ENCODE measurements at places on chromosomes 12 and 14.

DNA sequence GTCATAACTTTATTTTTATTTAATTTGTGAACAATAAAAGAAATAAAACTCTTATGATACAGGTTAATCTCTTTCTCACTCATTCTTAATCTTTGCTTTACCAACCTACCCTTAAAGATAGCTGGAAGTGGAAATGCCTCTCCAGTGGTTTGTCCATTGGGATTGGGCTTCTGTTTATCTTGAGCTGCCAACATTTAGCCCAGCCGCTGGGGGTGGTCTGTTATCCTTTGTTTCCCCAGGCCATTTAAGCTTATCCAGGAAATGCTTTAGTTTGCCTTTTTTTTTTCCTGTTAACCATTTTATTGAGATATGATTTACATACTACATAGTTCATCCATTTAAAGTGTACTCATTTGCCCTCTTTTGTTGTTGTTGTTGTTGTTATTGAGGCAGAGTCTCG, 8.2 kb downstream of the TDG start:
- DNase-seq = no peak

- DNase-seq = no peak
Observed at GRCh38 chr14:74064426-74064825, 19.8 kb downstream of the ALDH6A1 start.

DNA sequence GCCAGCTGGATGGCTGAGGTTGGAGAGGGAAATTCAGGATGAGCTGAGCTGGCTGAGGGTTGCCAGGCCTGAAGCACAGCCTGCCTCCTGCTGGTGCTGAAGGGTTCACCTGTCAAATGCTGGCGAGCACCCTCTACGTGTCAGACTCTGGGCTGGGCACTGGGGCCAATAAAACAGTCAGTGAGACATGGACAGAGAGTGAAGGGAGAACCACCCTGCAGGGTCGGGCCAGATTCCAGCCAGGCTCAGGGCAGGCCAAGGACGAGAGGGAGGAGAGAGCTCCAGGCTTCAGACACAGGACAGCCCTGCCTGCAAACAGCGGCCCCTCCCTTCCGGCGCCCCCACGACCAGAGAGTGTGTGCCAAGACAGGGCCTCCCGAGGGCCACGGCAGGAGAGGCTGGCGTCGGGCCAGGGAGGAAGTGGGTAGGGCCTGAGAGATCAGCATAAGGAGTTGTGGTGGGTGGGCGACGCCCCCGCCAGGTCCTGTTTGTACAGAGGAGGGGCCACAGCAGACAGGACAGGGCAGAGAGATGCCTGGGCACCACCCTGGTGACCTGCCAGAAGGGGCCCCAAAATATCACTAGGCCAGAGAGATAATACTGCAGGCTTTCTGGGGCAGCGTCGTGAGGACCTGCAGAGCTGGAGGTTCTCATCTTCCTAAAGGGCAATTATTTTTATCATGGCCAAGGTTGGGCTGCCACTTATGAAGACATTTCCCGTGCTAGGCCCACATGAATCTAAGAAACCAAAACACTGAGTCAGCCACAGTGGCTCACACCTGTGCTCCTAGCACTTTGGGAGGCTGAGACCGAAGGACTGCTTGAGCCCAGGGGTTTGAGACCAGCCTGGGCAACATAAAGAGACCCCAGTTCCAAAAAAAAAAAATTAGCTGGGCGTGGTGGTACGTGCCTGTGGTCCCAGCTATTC, 73.1 kb upstream of the GPR68 start:
- peak; percentile 47 for DNase-seq

- DNase-seq = no peak
Observed at GRCh38 chr12:102478405-102479098, 1.8 kb downstream of the IGF1 start.

GRCh38 chr12:63888908-63889635, 44.6 kb downstream of the SRGAP1 start:
- DNase-seq = no peak

GRCh38 chr12:68294251-68294650, 37.9 kb downstream of the MDM1 start:
- no peak for DNase-seq

DNA sequence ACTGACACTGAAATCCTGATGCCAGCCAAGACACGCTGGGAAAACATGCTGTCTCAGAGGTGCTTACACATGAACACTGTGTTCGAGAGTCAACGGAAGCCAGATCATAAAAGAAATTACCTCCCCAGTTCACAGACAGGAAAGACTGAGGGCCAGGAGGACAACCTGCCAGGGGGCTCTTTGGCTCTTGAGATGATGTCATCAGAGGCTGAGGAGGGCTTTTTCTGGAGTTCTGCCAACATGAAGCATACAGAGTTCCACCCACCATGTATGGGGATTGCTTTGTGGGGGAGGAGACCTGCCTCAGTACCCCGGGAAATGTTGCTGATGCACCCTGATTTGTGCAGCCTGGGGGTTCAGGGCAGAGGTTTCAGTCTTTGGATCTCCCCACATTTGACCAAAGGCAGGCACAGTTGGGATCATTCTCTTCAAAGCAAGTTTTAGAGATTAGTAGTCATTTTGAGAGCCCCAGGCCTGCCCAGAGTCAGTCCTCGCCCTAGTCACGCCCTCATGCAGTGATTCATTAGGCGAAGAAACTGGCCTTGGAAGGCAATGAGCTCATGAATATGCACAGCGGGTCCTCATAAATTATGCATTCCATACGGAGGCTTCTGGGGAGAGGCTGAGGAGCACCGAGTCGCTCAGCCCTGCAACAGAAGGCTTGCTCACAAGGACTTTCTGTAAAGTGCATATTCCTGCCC, 34.9 kb upstream of the EML1 start:
- no peak for DNase-seq

GRCh38 chr14:102917056-102917385, 5.4 kb upstream of the AMN start:
- no peak for DNase-seq

DNA sequence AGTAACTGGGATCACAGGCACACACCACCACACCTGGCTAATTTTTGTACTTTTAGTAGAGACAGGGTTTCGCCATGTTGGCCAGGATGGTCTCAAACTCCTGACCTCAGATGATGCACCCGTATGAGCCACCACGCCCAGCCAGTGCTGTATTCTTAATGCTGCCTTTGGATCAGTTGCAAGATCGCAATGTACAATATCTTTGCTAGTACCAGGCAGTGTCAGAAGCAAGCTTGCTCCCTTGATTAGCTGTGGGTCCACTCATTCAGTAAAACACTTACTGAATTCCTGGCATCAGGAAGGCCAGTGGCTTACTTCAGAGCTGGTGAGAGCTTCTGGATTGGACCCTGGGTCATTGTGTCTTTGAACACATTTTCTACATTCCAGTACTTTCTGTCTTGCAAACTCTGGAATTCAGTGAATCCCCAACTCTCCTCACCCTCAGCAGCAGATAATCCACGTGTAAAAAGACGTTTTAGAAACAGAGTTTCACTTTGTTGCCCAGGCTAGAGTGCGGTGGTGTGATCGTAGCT, 1183.7 kb downstream of the AACS start:
- no peak for DNase-seq

DNA sequence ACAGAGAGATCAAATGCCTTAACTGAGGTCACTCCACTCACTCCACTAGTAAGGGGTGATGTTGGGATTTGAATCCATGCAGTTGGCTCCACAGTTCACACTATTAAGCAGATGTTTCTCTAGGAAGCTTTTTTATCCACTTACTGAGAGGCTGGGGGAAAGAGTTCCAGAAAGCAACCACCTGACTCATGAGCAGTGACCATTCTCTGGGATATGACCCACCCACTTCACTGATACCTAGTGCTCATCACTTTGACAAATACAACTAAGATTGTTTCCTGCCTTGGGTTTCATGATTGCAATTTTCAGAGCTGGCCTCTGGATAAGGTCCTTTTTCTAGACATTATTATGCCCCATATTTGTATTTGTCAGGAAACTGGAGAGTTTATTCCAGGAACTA, 152.1 kb upstream of the PLEKHG7 start:
- no peak for DNase-seq

DNA sequence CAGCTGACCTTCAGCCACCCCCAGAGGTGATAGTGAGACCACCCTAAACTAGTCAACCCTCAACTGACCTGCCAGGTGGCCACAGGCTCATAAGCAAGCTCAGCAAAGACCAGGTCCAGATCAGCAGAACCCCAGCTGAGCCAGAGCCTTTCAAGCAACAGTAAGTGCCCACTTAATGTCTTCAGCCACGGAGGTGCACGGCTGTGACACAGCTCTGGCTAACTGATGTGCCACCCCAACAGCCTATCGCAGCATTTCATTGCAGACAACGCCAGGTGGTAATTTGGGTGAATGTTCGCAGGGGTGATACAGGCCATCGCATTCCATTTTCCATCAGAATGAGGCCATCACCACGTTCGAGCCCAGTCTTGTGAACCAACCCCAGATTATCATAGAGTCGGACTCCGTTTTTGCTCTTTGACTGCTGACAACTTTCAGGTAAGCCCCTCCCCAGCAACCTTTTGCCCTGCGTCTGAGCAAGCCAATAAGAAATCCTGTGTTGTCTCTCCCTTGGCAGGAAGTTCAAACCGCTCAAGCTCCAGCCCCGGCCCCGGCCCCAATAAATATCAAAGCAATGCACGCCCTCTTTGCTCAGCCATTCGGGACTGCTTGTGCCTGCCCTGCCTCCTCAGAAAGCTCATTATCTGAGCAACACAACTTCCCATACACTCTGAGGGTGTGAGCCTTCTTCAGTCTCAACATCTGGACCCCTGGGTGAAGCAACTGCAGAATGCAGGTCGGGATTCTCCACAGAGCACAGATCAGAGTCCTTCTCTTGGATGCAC, 44.4 kb downstream of the JAG2 start:
- no peak for DNase-seq

DNA sequence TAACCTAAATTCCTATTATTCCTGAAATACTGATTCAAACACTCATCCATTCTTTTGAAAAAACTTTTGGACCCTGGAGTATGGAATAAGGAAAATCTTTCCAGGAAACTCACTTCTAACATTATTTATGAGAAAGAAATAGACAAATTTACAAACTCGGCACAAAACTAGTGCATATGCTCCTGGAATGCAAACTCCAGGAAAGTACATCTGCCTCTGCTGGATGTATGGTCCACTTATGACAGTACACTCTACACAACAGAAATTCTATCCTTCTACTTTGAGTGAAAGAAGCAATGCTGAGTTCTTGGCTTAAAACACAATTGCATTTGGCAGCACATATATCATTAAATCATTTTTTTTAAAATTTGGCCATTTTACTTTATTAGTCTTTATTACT, 700.5 kb upstream of the STXBP6 start:
- no peak for DNase-seq

GRCh38 chr12:29043069-29043468, 106.0 kb upstream of the FAR2 start:
- DNase-seq = no peak

DNA sequence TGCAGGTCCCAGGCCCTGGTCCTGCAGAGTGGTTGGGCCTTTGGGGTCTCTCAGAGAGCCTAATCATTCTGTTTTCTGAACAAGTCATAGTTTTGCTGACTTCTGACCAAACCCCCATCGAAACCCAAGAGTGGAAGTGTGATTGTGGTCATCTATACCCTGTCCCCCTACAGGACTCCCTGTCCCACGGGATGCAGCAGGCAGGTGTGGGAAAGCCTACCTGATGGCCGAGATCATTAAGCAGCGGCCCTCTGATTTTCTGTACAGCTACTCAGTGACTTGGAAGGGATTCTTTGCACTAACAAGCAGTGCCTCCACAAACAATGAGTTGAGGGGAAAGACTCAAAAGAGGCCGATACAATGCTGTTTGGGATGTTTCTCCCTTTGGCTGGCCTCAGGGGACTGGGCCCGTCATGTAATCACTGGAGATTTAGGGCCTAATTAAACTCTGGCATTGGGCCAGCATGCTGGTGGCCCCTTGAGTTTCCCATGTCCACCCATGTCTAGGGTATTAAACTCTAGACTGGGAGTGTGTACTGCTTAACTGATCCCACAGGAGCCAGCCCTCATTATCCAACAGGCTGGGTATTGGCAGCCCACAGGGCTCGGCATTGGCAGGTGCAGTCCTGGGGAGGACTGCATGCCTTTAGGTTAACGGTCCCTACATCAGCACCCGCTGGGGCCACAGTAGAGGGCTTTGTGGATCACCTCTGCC, 192.8 kb downstream of the ZFP36L1 start:
- DNase-seq = no peak

GRCh38 chr12:91577586-91578539, 395.2 kb upstream of the DCN start:
- DNase-seq = no peak

DNA sequence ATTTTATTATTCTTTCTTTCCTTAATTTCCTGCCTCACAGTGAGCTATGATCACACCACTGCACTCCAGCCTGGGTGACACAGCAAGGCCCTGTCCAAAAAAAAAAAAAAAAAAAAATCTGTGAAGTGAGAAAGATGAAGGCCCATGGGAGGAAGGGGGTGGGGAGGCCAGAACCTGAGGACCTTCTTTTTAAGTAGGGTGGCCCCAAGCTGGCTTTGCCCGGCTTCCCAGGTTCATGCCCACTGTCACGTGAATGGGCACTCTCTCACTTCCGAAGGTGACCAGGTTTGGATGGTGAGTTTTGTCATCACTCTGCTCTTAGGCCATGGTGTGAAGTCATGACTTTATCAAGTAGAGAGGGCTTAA, 82.3 kb downstream of the TNFAIP2 start:
- no peak for DNase-seq

DNA sequence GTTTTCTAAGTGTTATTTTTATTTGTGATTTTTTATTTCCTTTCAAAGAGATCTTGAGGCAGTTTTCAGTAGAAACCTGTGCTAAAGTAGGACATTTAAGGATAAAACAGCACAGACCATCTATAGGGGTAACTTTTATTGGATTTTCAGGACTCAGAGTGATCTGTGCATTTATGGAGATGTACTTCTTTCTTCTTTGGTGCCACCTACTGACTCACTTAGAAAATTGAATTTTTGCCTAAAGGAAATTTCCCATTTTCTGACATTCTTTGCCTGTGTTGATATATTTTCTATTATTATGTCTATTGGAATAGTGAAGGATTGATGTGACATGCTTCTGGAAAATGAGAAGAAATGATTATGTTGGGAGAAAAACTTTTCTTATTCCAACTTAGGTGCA, 113.0 kb downstream of the UNC79 start:
- no peak for DNase-seq

GRCh38 chr12:53495903-53496751, 3.1 kb downstream of the MAP3K12 start:
- DNase-seq = no peak

- no peak for DNase-seq
Observed at GRCh38 chr12:95838125-95838524, 20.6 kb upstream of the SNRPF start.

Measured in stimulated activated CD4-positive, alpha-beta T cell treated with anti-CD3 and anti-CD28 coated beads, TNF-alpha, amount 100 ng/mL, for 24 hours (primary cell).